Thymus (tissue), 14 donors: ENCODE measurements at places on chromosomes 3 and 15.

- DNase-seq, result no peak
These were observed 535.1 kb downstream of the NLGN1 start for GRCh38 chr3:173932624-173933023.

DNA sequence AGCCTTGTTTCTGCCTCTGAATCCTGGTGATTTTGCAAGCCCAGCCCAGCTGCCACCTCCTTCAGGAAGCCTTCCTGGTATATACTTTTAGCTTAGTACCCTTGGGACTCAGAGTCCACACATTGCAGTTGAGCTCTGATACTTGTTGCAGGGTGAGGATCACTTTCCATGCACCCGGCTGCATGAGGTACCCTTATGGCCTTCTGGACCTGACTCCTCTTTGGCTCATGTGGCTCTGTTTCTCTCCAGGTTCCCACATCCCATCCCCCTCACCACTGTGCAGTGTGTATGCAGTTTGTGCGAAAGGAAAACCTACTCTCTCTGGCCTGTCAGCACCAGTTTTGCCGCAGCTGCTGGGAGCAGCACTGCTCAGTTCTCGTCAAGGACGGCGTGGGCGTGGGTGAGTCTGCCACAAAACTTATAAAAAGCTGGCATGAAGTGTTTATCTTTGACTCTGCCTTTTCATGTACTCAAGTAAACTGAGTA lies 23.1 kb upstream of the P4HTM start:
- DNase-seq, result no peak

GRCh38 chr15:67134067-67134838 lies 68.9 kb downstream of the SMAD3 start:
- peak; percentile 73 for DNase-seq

GRCh38 chr3:791442-791841 lies 301.4 kb upstream of the CNTN6 start:
- no peak for DNase-seq

DNA sequence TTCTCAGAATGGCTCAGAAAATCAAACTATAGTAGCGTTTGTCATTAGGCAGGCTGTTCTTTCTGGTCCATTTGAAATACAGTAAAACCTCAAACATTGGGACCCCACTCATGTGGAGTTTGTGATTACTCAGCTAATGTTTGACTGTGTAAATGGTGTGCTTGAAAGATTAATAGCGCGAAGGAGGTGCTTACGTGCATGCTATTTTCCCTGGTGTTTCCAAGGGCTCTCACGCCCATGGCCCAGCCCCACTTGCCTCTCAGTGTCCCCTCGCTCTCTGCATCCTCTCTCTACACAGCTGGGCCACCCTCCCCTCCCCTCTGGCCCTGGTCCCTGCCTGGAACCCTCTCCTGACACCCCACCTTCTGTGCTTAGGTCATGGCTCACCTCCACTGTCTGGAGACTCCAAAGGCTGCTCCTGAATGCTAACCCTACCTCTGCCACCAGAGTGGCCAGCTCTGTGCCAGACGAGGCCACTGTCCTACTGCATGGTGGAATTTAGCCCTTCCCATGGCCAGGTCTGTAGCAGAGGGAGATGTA lies 194.2 kb downstream of the PLCL2 start:
- no peak for DNase-seq

DNA sequence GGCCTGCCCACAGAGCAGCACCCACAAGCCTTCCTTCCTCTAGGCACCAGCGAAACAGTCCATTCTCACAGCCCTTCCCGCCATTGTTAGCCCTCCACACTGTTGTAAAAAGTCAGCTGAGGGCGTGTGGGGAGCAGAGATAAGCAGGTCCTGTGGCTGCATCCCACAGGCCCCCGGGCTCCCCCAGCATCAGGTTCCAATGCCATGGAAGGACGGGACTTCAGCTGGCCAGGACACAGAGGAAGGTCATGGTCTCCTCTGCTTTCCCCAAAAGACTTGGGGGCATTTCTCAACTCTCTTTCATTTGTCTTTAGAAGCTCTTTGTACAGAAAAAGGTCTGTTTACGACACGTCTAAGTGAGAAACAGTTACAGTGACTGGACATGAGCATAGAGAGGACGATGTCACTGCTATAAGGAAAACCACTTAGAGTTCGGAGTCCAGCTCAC lies 85.2 kb upstream of the HERC1 start:
- DNase-seq, result no peak
